ENCODE measurements at places on chromosomes 1 and 21.

DNA sequence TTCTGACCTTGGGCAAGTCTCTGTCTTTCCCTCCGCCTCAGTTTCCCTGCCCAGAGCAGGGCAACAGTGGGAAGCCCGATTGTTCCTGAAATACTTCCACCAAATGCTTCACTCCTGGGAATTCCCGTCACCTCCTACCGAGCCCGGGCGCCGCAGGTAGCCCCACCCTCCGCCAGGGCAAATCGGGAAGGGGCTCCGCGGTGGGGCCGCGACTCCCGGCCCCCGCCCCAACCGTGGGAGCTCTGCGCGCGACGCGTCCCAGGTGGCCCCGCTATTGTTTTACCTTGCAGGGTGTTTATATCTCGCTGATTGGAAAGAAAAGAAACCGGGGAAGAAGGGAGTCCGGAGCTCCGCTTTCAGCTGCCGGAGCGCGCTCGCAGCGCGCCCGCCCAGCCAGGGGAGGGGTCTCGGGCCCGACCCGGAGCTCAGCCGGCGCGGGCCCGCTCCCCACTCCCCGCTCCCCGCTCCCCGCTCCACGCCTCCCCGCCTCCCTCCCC lies 407 bp downstream of the IGSF3 start:
- DNase-seq: no peak

- DNase-seq: no peak
Observed at GRCh38 chr21:39332175-39332574, 16.7 kb downstream of the HMGN1 start.

- no peak for DNase-seq
Observed at GRCh38 chr1:178490967-178491366, 5.8 kb downstream of the CLEC20A start.

DNA sequence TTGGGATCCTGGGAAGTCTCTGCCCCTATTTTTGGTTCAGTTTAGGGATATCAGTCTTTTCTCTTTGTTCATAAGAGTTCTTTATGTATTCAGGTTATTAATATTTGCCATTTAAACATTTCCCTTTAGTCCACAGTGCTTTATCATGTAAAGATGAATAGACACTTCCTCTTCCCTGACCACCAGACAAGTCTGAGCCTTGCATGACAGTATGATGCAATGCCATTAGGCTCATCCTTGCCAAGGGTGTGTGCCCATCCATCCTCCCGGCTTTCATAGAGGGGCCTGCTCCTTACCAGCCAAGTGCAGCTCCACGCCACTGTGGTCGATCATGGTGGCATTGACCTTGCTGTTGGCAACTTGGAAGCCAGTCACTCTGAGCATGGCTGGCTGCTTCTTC lies 52.1 kb downstream of the ZSCAN20 start:
- no peak for DNase-seq

DNA sequence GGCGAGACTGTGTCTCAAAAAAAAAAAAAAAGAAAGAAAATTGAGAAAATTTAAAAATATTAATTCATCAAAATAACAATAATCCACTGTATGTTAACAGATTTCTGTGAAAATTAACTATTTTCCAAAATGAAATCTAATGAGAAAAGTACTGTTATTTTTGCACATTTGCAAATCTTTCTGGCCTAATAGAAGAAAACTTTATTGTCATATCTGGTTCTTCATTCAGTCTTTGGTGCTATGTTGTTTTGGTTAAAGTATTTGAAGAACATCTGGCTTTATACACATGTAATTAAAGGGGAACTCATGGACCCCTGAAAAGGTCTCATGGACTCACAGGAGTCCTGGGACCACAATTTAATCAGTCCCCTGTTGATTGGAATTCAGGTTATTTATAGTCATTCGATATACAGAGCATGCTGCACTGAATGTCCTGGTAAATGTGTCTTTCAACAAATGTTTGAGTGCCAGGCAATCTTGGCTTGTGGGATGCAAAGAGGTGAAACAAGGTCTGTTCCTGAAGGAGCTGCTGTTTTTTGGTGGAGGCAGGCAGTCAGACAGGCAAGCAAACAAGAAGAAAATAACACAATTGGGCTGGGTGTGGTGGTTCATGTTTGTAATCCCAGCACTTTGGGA lies 9.0 kb downstream of the AK4 start:
- DNase-seq: no peak

- DNase-seq: no peak
Observed at GRCh38 chr1:183967914-183968313, 69.6 kb downstream of the COLGALT2 start.

- peak; percentile 89 for DNase-seq
Observed at GRCh38 chr1:180167021-180167701, 12.5 kb downstream of the QSOX1 start.

All from NCI-H446 (cell line).